Stimulated activated CD8-positive, alpha-beta memory T cell treated with anti-CD3 and anti-CD28 coated beads, Interleukin-4, amount 100 ng/mL, for 1 hour (primary cell): ENCODE measurements at places on chromosomes 5 and 9.

GRCh38 chr5:76547242-76547890 lies 75.8 kb downstream of the F2RL2 start:
- DNase-seq = no peak

GRCh38 chr9:78005231-78006002 lies 26.2 kb downstream of the GNAQ start:
- DNase-seq = no peak

DNA sequence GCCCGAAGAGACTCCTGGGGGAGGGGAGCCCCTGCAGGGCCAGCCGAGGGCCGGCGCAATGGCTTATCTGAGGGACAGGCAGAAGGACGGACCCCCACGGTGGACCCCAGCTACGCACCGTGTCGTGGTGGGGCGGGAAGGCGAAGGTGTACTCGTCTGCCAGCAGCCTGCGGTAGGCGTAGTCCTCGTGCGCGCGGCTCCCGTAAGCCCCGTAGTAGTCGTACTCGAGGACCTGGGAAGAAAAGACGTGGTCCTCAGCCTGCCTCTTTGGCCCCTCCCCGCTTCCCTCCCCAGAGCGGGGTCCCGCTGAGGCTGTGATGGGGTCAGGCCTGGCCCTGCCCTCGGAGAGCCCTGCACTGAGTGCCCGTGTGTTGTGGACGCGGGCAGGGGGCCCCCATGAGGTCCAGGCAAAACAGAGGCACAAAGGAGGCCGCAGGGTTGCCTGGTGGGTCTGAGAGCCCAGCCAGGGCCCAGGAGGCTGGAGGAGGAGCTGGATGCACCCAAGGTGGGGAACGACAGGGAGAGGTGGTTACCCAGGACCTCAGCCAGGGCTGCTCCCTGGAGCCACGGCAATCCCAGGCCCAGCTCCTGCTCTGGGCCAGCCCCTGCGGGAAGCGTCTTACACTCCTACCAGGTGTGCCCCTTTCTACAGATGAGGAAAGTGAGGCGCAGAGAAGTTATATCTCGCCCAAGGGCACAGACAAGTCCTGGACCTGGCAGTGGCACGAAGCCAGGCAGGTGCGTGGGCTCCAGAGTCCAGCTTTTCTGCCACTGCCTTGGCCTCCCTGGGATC lies 35.2 kb downstream of the SARDH start:
- DNase-seq = no peak

DNA sequence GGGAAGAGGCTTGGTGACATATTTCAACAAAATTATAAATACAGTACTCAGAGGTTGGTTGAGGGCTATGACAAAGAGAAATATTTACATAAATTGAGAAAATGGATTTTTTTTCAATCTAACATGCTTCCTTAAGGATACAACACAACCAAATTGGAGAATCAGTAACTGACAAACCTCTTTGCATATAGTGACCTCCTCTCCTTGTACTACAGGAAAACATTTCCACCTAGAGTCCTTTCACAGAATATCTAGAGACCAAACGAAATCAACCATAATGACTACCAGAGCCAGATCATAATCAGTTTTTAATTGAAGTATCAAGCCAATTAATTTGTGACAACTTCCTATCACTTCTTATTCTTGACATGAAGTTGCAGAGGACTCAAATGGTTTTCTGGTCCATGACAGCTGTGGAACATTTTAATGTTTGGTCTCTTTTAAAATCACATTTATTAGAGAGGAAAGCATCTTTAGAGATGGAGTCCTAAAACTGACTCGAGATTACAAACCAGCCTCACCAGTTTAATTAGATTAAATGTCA lies 1636.5 kb upstream of the C9orf72 start:
- no peak for DNase-seq

- no peak for DNase-seq
Observed at GRCh38 chr5:166302166-166302565, 1989.3 kb upstream of the WWC1 start.

DNA sequence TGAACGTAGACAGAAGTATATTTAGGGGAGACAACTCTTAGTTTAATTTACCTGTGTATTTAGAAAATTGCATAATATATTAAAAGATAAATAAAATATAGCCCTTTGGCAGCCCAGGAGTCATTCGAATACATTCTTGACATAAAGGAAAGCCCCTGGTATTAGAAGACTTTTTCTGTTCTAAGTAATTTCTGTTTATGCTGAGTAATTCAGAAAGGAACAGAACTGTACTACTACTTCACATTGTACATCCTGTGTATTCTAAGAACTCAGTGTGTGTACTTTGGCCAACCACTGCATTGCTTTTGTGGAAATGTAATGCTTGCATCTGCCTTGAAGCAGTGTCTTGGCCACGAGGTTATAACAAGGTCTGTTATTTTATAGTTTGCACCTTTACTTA lies 136.4 kb downstream of the KDM4C start:
- no peak for DNase-seq

DNA sequence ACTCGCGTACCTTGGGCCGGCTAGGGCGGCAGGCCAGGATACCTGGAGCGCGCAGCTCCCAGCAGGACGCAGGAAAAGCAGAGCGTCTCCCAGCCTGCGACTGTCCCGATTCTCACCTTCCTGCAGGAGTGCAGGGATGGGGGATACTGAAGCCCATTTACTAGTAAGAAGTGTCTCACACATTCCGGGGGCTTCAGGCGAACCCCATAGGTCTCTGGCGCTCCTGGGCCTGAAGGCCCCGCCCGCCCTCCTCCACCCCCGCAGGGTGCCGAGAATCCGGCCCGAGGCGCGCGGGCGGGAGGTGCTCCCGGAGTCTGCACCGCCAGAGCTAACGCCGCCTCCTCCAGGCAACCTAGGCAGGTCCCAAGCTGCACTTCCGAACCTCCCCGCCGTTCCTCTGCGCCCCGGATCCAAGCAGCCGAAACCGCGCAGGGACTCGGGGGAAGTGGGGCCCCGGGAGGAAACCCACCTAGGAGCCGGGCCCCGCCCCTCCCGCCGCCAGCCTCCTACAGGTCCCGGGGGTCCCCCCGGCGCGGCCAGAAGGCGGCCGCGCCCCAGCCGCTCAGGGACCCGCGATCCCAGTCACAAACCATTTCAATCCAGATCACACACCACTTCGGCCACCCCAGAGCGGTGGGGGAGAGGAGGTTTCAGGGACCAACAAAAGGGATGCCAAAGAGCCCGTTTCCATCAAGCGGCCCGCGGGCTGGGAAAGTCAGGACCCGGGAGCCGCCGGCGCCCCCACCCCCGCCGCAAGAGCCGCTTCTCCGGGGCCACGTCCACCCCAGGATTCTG lies 1.2 kb downstream of the ROR2 start:
- DNase-seq = no peak

DNA sequence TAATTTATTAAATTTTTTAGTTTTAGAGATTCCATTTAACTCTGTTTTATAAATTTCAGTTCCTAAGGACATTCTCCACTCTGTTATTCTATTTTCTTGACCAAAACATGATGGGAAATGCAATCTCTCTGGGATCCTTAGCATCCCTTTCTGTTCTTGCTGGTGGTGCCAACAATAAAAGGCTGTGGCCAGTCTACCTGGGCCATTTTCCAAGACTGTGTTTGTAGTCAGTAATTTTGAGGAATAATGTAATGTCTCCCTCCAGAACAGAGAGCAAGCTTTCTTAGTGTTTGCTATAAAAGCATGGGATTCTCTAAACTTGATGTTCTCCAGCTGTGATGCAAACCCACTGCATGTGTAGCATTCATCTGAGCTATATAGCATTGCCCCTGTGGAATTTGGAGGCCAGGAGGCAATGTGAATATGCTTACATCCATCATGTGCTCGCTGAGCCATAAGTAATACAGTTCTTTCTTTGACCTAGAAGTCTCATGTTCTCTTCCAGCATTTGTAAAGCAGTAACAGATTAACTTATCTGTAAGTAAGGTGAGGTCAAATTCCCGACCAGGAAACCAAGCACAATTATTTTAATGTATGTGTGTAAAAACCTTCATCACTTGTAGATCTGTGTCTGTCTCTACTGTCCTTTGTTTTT lies 211.5 kb upstream of the TAS2R1 start:
- DNase-seq = no peak

DNA sequence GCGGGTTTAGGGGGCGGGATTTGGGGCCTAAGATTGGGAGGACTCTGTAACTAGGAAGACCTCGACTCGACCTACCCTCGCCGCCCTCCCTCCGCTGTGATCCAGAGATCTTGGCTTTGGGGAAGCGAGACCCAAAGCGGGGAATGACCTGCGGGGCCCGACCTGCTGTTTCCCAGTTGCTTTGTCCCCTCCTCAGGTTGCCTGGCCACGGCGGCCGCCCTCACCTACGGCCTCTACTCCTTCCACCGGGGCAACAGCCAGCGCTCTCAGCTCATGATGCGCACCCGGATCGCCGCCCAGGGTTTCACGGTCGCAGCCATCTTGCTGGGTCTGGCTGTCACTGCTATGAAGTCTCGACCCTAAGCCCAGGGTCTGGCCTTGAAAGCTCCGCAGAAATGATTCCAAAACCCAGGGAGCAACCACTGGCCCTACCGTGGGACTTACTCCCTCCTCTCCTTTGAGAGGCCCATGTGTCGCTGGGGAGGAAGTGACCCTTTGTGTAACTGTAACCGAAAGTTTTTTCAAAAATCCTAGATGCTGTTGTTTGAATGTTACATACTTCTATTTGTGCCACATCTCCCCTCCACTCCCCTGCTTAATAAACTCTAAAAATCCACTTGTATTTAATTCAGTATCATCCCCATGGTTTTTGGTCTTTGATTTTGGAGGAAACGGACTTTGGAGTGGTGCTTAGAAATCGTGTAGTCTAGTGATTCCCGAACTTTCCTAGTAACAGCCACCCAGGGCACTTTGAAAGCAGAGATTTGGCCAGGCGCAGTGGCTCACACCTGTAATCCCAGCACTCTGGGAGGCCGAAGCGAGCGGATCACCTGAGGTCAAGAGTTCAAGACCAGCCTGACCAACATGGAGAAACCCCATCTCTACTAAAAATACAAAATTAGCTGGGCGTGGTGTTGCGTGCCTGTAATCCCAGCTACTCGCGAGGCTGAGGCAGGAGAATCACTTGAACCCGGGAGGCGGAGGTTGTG lies 878 bp downstream of the HIGD2A start:
- DNase-seq = no peak

DNA sequence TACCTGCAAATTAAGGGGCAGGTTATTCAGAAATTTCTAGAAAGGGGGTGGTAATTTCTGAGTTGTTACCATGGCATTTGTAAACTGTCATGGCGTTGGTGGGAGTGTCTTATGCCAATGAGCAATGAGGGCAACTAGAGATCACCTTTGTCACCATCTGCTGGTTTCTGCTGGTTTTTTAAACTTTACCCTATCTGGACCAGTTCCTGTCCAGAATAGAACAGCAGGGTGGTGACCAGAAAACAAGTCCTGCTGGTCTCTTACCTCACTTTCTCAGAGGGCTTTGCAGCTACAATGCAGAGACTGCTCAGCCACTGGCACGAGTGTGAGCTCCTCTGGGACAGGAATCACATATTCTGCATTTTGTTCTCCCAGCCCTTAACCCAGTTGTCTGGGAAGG lies 51.4 kb downstream of the FAM114A2 start:
- DNase-seq = no peak

GRCh38 chr5:5353681-5354080 lies 68.8 kb upstream of the ICE1 start:
- no peak for DNase-seq

DNA sequence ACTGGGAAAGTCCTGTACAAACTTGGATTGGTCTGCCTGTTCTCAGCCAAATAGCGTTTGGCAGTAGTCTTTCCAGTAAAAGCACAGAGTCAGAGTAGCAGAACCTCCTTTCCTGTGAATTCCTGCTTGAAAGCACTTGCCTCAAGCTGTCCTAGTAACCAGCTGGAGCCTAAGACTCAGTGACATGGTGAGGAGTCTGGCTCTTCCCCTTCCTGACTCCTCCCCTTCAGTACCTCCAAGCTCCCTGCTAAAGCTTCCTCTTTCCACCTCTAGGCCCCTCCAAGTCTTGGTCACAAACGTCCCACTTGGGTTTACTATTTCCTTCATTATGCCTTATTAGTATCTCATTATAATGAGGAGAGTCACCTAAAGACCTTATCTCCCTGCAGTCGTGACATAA lies 21.4 kb upstream of the FAM81B start:
- no peak for DNase-seq

GRCh38 chr5:16245956-16246355 lies 66.4 kb upstream of the MARCHF11 start:
- no peak for DNase-seq

DNA sequence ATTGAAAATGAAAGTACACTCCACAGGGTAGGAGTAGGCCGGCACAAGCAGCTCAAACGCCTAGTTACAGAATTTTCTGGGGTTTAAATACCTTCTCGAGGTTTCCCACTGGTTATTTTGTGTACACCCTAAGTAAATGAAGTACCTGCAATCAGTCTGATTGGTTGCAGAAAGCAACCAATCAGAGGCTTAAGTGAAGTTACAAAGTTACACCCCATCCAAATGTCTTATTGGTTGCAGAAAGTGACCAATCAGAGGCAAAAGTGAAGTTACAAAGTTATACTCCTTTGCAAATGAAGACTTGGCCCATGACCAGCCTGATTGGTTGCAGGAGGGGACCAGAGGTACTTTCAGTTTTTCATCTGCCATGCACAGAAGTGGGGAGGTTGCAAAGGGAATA lies 33.2 kb upstream of the ERAP2 start:
- no peak for DNase-seq

DNA sequence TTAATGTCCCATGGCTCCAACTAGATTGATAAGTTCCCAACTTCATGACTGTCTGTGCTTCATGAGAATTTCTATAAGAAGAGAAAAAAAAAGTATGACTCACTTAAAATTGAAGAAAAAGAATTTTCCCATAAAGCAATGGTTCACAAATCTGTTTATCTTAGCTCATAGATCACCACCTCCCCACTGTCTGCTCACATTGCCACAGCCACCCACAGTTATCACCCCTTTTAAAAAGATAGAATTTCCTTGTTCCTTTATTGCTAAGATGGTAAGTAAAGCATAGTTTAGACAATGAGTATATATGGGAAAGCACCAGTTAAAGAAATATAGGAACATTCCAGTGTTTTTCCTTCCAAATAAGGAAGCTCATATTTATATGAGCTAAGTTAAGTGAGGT lies 67.1 kb downstream of the ALDH7A1 start:
- no peak for DNase-seq

- no peak for DNase-seq
Observed at GRCh38 chr5:133192716-133193115, 140.9 kb downstream of the HSPA4 start.

DNA sequence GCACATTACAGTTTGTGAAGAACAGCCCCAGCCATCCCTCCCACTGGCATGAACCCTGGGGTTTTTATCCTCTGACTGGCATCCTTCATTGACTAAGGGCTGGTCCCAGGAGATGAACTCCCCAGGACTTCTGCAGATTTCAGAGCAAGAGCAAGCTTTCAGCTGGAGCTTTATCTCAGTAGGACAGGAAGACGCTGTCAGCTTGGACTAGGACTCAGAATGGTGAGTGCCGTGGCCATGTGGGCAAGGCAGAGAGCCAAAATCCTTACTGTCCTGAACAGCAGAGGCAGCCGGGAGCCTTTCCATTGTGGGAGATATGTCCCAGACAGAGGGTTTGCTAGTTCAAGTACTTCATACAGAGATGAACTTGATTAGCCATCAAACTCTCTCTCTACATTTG lies 3.2 kb upstream of the ACOT12 start:
- DNase-seq = no peak

DNA sequence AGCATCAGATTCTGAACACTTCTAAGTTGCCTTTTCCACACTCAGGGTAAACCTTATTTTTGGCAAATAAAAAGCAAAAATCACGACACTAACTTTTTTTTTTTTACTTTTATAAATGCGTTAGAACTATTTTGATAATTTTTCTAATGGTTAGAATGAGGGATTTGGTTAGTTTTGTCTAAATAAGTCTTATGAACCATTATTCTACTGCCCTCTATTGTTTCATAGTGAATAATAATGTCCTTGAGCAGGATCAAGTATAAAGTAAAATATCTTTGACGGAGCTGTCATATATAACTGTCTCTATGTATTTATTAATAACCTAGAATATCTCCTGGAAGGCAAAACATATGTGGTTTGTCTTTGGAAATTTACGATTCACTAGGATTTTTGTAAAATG lies 631.8 kb downstream of the GABRG2 start:
- DNase-seq = no peak
